A172 (cell line): ENCODE measurements at places on chromosomes 5 and 9.
A peak's percentile ranks its signal among the peaks of the same experiment; 100 is the strongest.

GRCh38 chr5:113145757-113146387 lies 169.3 kb downstream of the DCP2 start:
- no peak for DNase-seq

GRCh38 chr9:132214027-132214622 lies 52.3 kb downstream of the NTNG2 start:
- peak; percentile 93 for DNase-seq

DNA sequence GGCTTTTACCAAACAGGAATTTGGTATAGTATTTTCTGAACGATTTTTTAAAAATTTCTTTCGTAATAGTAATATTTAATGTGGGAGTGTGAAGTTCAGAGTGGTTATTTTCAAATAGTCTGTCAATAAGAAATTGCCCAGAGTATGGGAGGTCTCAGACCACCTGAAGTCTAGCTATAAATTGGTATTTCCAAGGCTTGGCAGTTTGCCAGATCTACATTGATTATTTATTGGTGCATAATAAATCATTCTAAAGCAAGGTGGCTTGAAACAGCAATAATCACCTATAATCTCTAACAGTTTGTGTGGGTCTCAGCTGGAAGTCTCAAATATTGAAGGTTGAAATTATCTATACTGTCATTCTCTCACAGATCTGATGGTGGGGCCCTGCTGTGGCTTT lies 118.5 kb downstream of the PRR16 start:
- DNase-seq, result no peak

DNA sequence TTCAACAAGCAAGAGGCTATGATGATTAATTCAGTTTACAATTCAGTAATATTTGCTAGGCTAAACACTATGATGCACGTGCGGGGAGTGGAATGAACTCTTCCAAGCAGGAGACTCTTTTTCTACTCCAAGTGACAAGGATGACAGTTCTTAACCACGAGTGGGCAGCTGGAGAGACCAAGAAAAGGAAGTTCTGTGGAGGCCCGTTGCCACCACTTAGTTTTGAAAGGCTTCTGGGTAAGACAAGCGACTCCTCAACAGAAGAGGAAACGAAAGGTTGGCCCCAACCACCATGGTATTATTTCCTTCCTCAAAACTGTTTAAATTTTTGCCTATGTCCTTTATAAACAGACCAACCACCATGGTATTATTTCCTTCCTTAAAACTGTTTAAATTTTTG lies 2.8 kb downstream of the DCAF12 start:
- no peak for DNase-seq

DNA sequence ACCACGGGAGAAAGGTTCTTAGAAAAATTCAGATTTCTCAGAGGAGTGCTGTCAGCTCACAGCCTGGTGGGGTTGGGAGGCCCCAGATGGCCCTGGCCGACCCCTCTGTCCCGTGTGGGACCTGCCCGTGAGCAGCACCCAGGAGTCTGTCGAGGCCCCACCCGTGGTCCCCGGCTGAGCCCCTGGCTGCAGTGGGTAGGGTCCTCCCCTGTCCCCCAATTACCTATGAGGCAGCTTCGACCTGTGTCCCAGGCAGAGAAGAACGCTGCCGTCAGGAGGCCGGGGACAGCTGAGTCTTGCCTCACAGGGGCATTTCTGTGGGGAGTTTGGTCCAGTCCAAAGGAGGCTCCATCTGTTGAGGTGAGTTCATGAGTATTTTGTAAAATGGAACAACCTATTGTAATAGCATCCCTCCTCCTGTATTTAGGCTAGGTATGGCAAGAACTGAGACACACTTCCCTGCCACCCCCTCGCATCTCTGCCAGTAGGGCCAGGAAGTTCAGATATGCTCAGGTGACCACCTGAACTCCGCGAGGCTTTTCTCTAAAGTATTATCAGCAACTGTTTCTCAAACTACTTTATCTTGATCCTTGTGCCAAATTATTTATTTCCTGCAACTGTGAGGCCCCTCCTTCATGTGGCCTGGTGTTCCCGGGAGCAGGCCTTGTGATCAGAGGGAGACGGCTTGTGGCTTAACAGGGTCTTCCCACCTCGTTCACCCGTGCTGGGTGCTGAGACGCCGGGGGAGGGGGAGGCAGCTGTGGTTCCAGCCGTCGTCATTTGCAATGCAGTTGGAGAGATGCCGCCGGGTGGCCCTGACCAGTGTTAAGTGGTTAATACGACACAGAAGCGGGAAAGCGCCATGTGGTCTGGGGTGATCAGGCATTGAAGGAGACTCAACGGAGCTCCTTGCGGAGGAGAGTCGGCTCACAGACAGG lies 1.7 kb downstream of the AHRR start:
- DNase-seq, result no peak
